ENCODE measurements at places on chromosomes 13 and 19.

- no peak for DNase-seq
Measured at GRCh38 chr13:47564041-47564440, 437.0 kb downstream of the SUCLA2 start.

DNA sequence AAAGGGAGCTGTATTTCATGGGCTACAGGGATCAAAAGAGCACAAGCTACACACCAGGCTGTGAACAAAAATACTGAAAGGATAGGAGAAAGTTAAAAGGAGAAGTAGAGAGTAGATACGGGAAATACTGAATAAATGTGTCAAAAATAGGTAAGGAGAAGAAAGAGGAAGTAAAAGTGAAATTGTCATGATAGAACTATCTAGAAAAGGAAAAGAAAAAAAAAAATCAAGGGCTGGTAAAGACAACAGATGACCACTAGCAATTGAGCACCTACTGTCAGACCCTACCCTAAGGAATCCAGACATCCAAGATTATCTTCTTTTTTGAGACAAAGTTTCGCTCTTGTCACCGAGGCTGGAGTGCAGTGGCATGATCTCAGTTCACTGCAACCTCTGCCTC is 4.8 kb downstream of the RUBCNL start:
- DNase-seq, result no peak

DNA sequence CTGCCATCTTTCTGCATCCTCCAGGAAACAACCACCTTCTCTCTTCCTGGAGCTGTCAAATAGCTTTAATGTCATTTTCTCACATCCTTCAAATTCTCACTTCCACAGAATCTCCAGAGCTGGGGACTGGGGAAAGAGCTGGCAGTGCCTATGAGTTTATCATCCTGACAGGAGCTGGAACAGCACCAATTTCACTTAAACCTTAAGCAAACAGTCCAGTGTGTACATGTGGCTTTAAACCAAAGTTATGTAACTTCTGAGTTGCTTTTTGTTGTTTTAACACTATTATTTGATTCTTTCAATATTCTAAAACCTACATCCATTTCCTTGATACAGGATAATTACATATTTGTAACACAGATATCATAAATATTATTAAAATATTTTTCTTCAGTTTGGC is 331.5 kb upstream of the ARGLU1 start:
- no peak for DNase-seq

- DNase-seq, result no peak
Measured at GRCh38 chr19:15913830-15914229, 16.0 kb upstream of the CYP4F2 start.

- no peak for DNase-seq
Measured at GRCh38 chr19:28393574-28394336, 819.2 kb downstream of the UQCRFS1 start.

GRCh38 chr19:13881692-13882418 is 4.9 kb downstream of the NANOS3 start:
- no peak for DNase-seq

DNA sequence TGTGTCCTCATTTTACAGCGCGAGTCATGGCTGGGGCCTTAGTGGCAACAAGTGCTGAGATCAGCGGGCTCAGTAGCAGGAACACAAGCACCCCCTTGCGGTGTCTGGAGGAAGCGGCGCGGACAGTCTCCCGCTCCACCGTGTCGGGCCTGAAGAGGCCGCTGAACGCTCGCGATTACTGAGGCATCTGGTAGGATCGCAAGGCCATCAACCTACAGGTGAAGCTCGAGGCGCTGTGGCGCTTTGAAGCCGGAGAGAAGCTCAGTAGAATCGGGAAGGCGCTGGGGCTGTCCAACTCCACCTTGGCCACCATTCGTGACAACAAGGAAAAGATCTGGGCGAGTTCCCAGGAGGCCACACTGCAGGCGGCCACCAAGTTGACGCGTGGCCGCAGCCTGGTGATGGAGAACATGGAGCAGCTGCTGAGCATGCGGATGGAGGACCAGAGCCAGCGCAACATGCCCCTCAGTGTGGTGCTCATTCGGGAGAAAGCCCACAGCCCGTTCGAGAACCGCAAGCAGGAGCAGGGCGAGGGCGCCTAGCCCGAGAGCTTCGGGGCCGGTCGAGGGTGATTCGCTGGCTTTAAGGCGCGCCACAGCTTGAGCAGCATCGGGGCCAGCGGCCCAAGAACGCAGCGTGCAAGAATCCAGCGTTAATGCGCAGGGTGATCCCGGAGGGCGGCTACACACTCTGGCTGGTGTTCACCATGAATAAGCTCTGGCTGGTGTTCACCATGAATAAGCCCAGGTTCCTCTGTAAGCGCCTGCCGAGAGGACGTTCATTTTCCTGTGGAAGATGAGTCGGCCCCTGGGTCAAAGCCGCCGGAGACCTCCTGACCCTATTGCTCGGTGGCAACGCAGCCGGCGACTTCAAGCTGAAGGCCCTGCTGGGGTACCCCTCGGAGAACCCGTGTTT is 8.3 kb upstream of the MZF1 start:
- DNase-seq, result no peak

GRCh38 chr13:109665781-109666249 is 120.6 kb downstream of the IRS2 start:
- DNase-seq, result no peak

DNA sequence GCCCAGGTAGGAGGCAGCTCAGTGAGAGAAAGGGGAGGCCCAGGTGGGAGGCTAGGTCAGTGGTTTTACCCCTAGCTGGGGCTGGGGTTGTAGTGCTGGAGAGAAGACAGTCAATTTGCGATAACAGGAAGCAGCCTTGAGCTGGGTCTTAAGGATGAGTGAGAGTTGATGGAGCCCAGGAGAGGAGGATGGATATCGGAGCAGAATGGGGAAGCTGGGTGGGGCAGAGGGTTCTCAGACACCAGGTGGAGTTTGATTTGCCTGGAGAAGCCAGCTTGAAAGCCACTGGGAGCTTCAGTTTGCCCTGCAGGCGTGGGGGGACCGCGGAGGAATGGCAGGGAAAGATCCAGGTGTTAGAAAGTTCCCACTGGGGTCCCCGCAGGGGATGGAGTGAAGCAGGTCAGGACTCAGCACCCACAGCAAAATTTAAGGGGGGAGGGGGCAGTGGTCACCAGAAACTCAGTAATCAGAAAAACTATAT is 836 bp upstream of the CDC42EP5 start:
- DNase-seq, result no peak

- no peak for DNase-seq
Measured at GRCh38 chr19:12937093-12937926, 1.1 kb upstream of the CALR start.

DNA sequence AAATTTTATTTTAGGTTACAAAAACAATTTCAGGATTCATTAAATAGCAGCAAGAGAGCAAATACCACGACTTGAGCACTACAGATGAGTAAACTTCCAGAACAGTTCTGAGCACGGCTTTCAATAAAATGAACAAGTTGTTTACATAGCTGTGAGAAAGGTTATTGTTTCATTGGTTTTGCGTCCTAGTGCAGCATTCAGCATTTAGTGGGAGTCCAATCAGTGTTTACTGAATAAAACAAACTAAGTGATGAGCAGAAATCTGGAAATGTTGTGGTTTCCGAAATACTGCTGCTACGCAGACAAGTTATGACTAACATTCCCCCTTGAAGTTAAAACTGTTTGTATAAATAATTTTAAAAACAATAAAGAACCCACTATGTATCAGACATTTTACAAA is 251.5 kb upstream of the STARD13 start:
- DNase-seq, result no peak

DNA sequence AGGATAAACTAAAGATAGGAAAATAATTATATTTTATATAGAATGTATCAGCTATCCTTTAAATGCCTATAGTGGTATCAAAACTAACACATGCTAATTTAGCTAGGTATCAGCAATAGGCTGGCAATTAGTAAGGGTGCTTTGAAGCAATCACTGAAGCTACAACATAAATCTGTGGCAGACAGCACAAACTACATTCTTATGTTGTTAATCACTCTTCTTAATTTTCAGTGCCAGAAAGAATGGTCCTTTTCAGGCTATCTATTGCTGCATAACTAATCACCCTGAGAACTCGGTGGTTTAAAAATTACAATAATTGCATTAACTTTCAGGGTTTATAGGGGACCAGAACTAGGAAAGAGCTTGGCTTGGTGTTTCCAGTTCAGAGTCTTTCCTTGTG is 963.1 kb downstream of the EFNB2 start:
- no peak for DNase-seq

DNA sequence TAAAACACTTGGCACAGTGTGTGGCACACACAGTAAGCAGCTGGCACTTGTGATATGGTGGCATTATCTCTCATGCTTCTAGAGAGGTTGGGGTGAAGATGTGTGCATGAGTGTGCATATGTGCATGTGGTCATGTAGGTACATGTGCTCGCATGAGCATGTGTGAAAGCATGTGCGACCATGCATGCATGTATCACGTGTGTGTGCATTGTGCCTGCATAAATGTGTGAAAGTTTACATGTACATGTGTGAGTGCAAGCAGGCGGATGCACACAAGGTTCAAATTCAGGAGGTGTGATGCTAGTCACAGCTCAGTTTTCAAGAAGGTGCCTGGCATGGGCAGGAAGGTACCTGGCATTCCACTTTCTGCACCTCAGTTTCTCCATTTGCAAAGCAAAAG is 59.0 kb upstream of the UQCRFS1 start:
- no peak for DNase-seq

DNA sequence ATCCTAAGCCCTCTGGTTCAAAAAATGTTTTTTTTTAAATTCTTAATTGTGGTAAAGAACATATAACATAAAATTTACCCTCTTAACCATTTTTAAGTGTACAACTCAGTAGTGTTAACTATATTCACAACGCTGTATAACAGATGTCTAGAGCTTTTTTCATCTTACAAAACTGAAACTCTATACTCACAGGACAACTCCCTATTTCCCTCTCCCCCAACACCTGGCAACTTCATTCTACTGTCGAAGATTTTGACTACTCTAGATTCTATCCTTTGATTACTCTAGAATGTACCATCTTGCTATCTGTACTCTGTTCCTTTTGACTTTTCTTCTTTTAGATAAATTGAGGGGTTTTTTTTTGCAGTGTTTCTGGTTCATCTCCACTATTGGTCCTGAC is 200.4 kb downstream of the KLF12 start:
- no peak for DNase-seq

- DNase-seq, result no peak
Measured at GRCh38 chr19:54172471-54173358, at the start of gene TMC4. Gene TMC4, minus strand, starts transcription at chr19:54173160. Its CDS starts 43 bp downstream, at chr19:54173117.

DNA sequence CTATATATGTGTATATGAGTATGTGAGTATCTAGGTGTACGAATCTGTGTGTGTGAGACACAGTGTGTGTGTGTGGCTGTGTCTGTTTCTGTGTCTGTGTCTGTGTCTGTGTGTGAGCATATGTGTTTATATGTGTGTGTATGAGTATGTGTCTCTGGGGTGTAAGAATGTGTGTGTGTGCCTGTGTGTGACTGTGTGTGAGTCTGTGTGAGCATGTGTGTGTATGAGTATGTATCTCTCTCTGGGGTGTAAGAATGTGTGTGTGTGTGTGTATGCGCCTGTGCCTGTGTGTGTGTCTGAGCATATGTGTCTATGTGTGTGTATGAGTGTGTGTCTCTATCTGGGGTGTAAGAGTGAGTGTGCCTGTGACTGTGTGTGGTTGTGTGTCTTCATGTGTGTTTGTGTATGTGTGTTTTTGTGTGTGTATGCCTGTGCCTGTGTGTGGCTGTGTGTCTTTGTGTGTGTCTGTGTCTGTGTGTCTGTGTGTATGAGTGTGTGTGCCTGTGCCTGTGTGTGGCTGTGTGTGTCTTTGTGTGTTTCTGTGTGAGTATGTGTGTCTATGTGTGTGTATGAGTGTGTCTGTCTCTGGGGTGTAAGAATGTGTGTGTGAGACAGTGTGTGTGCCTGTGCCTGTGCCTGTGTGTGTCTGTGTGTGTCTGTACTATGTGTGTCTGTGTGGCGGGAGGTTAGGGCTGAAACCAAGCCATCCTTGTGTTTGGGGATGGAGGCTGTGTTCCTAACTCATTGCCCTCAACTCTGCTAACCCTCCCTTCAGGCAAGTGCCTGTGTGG is 11.2 kb downstream of the AXL start:
- no peak for DNase-seq

DNA sequence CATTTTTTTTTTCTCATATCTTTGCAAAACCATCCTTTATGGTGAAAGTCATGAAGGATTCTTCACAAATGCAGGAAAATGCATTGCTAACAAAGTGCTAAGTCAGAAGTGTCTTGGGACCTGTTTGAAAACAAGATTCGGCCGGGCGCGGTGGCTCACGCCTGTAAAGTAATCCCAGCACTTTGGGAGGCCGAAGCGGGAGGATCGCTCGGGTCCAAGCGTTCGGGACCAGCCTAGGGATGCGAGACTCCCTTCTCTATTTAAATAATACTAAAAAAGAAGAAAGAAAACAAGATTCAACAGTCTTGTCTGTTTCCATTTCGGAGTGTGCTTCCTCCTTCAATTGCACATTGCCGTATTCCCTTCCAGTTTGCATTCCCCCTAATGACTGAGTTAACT is 819 bp downstream of the EID2B start:
- no peak for DNase-seq

- DNase-seq, result no peak
Measured at GRCh38 chr19:16285769-16286498, 38.7 kb upstream of the KLF2 start.

DNA sequence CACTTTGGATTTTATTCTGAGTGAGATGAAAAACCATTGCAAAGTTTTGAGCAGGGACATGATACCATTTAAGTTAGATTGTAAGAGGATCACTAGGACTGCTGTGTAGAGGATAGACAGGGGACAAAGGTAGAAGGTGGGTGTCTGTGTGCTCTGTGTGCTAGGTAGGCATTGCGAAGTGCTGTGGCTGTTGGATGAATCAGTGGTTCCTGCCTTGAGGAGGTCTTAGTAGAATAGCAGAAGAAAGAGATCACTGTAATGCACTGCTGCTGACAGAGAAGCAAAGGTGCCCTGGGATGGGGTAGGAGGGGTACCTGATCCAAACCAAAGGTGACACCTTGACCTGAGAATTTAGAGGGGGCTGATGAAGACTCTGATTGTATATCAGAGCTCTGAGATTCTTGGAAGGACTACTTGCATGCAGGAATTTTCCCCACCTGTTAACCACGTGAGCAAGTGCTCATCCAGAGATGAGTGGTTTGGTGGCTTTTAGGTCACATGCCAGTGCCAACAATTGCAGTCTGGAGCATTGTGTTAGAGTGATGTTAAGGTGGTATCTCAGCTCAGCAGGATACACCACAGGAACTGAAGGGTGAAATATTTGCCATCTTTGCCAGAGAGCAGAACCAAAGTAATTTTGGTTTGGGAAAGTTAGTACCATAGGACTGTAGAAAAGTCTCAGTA is 10.8 kb downstream of the WASF3 start:
- DNase-seq, result no peak

DNA sequence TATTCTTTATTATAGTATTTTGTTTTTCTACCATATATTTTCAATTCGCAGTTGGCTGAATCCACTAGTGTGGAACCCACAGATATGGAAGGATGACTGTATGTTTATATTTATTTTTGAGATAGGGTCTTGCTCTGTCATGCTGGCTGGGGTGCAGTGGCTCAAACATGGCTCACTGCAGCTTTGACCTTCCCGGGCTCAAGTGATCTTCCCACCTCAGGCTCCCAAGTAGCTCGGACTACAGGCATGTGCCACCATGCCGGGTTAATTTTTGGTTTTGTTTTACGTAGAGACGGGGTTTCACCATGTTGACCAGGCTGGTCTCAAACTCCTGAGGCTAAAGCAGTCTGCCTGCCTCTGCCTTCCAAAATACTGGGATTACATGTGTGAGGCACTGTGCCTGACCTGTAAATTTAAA is 9.6 kb downstream of the SLC35E1 start:
- DNase-seq, result no peak

GRCh38 chr13:52003541-52003940 is 7.7 kb downstream of the ATP7B start:
- no peak for DNase-seq

GRCh38 chr19:23771761-23772674 is 13.3 kb upstream of the ZNF681 start:
- DNase-seq, result no peak
